Hepatic stellate cell (primary cell): ENCODE measurements at places on chromosomes 16 and 17.
A peak's percentile ranks its signal among the peaks of the same experiment; 100 is the strongest.

DNA sequence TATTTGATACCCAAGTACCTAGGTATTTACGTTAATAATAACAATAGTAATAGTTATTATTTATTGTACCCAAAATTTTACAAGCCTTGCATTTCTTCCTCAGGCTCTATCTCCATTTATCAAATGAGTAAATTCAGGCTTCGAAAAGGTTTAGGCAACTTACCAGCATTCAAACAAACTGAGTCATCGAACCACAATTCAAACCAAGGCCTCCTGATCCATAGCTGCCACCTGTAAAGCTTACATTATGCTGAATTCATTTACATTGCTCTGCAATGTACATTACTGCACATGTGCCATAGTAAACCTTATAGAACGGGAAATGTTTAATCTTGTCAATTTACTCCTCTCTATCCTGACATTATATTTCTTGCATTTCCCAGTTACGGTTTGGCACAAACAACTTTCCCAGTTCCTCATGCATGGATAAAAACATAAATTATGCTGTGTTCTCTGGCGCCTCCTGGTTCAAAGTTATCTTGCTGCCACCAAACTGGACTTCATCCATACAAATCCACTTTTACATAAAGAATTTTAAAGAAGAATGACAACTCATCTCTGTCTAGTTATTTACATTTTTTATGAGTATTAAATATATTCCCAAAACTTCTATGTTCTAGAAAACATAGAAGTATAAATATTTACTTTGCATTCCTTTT, 360.6 kb upstream of the SOX9 start:
- no peak for DNase-seq

DNA sequence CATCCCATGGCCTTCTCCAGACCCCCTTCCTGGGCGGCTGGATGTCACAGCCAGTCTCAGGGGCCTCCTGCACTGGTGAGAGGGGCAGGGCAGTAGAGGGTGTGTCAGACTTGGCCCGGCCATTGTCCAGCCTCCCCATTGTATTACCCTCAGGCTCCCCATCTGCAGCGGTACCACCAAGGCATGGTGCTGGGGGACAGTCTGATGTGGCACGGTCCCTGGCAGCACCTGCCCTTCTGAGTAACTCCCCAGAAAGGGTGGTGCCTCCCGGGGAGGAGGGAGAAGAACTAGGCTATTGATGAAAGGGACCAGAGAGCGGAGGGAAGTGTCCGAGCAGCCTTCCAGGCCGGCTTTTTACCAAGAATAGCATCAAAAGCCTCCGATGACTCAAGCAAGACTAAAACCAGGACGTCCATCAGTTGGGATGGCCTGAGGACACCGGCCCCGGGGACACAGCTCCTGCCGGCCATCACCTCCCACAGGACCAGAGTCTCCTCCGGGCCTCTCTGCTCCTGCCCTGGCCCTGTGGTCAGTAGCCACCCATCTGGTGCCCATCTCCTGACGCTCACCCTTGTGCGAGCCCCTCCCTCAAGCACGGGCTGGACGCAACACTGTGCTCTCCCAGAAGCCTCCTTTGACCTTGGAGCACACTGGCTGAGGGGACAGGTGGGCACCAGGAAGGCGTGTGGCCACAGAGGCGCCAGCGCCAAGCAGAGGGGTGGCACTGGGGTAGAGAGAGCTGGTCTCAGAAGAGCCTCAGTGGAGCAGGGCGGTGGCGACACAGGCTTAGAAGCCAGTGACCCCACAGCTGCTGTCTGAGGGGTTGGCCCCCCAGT, 5.8 kb upstream of the CPNE7 start:
- no peak for DNase-seq

DNA sequence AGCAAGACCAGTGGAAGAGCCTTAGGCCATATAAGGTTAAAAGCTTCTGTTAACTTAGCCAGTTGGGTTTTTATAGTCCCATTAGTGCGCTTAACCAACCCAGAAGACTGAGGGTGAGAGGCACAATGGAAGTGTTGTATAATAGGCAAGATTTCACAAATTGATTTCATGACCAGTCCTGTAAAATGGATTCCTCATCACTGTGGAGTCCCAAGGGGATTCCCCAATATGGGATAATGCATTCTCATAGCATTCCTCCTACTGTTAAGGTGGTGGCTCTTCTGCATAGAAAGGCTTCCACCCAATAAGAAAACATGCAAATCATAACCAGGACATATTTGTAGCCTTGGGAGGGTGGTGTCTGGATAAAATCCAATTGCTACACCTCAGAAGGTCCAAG, 22.1 kb upstream of the B4GALNT2 start:
- DNase-seq = no peak

- DNase-seq = peak; percentile 44
These were observed 559 bp downstream of the CLUH start for GRCh38 chr17:2710803-2711607.

DNA sequence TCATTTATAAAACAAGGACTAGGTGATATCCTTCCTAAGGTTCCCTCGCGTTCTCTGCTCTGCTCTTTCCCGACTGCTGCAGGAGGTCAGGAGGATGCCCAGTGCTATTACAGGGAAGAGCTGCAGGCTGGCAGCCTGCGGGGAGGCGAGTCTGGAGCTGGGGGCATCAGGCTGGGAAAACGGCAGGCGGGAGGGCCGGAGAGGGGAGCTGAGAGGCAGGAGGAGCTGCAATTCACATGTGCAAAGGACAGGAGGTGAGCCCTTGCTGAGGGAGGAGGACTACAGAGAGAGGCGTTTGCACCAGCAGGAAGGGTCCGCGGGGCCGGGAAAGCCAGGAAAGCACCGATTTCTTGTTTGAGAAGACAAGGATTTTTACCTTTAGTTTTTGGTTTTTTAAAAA, 8.1 kb downstream of the ADAD2 start:
- DNase-seq = no peak

DNA sequence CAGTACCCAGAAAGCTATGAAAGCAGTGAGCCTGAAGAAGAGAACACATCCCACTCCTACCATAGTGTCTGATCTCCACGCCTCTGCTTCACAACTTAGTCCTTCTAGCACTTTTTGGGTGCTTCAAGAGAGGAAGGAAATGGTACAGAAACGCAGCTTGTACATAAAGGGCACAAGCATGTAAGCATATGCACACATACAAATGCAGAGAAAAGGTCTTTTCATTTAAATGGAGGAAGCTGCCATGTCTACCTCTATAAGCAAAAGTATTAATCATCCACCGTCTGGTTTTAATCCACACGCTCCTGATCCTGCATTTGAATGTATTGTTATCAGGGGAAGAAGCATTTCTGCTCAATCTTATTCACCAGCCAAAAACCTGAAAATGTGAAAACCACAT, 100.7 kb downstream of the HIC1 start:
- no peak for DNase-seq
